ENCODE measurements at places on chromosomes 1 and 21.

DNA sequence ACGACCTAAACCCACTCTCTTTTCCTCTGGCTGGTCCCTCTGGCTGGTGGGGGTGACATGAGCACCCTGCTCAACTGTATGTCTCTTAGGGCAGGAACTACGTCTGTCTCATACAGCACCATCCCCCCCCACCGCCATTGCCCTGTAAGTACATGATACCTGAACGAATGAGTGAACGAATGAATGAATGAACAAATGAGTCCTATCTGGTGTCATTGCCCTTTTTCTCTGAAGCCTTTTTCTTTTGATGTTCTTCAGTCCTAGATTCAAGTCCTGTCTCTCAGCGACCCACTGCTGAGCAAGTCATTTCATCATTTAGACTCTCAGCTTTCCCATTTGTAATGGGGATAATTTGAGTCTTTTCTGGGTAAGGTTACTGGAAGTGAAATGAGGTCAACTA is 10.8 kb downstream of the MATN1 start:
- DNase-seq, result no peak

DNA sequence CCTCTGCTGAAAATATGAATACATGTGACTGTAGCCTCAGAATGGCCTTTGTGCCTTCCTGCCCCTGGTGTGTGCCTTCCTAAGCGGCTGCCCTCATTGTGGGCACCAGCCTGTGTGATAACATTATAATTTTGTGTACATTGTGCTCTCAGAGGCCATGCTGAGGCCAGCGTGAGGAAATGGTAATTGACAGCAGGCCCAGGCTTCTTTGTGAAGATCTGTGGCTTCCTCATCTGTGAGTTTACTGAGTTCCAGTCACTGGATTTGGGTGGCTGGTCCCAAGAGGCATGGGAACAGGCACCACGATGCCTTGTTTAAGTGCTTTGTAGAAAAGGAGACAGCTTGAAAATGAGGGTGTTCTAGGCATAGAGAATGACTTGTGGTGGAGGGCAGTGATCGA is 389.3 kb downstream of the OMA1 start:
- no peak for DNase-seq

DNA sequence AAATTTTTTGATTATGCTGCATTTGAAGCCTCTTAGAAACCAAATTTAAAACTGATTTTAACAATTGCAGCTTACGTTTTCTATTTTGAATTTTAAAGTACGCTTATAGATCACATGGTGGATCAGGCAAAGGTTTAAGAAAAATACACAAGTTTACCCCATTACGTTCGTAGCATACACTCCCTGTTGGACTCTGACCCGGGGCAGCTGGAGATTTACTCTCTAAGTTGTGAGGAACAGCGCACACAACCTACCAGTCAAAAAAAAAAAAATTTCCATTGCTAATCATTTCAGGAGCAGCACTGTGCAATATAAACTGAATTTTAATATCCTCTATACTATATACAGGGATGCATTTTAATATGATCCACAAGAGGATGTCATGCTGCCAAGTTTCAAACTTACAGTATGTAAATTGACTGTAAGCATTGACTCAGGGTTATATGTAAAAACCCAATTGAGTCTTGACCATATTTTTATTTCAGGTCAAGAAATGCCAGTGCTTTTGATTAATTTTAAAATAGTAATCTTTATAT is 20.4 kb downstream of the CSDE1 start:
- no peak for DNase-seq

DNA sequence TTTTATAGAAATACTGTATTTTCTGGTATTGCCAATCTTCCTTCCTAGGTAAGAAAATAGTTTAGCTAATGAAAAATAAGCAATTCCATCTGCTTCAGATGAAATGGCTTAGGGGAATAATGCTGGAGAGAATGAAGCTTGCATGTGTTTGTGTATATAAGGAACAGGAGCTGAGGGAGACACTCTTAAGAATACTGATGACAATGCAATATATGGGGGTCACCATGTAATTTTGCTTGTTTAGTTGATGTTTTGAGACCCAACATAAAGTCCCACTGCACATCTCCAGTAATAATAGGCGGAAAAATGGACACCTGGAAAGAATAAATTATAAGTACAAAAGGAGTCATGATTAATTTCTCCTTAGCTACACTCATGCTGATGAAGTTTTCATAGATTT is 110.8 kb upstream of the BRINP3 start:
- DNase-seq, result no peak

GRCh38 chr1:13661539-13661938 is 38.4 kb upstream of the PRDM2 start:
- no peak for DNase-seq

GRCh38 chr1:34286511-34286910 is 109.8 kb downstream of the C1orf94 start:
- no peak for DNase-seq

DNA sequence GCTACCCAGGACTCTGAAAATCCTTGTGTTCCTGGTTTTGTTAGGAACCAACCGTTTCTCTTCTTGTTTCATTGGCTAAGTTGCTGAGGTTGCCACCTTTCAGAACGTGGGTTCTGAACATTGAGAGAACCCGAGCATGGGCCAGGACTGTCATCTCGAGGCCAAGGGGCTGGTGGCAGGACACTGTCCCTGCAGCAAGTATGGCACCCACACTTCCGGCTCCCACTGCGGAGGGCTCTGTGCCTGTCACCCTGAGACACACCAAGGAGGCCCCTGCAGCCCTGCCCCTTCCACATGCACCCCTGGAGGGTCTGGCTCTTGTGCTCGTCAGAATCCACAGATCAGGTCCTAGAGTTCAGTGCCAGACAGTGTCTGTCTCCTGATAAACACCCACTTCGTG is 39.1 kb upstream of the LRRC3 start:
- no peak for DNase-seq

GRCh38 chr1:242579528-242580235 is 55.2 kb upstream of the PLD5 start:
- no peak for DNase-seq

GRCh38 chr1:6012529-6013318 is 20.5 kb upstream of the NPHP4 start:
- no peak for DNase-seq

DNA sequence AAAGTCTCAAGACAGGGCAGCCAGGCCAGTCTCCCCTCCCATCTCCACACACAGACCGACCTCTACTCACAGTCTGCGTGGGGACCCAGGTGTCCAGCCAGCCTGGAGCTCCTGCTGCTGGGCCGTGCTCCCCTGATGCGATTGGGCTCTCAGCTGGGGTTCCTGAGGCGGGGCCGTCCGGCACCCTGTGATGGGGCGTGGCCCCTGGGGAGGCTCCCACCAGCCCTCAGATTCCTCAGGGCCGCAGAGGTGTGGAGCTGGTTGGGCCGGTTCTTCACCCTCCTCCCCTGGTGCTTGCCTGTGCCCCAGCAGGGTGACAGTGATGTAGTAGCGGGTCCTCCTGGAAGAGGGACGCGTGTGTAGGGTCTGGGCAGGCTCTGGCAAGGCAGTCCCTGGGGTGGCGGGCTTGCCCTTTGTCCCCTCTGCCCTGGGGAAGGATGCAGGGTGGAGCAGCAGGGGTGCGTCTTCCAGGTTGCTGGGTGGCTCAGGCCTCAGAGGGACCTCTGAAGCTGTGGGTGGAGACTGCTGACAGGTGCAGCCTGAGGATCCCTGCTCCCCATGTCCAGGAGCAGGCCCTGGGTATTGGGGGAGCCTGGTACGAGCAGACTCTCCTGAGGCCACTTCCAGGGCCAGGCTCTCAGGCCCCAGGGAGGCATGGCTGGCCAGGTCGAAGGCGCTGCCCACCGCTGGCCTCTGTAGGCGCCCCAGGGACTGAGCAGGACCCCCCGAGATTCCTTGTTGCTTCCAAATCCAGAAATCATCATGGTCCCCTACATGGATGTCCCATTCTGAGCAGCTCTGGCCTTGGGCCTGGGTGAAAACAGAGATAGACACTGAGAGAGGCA is at the start of gene CRYBG2:
Gene CRYBG2, minus strand, starts transcription at position 155 of the 845 bp plus-strand sequence. CDS start 7,473 bp downstream, outside the sequence.
- DNase-seq, result no peak

GRCh38 chr21:29887313-29888009 is 52.3 kb downstream of the GRIK1 start:
- DNase-seq, result no peak

DNA sequence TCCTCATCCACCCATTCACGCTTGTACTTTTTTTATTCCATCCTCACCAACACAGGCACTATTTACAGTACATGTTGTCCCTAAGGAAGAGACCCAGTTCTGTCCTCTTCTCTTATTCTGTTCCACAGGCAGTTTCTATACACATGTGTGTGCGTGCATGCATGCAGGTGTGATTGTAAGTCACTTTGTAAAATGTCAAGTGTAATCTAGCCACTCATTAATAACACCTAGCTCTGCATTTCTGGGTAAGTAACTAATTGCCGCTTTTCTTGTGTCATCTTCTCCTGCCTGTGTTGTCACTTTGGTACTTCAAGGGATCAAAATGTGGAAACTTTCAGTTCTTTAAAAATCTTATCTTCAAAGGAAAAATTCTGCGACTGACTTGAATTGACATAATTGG is 377.2 kb downstream of the SEC16B start:
- no peak for DNase-seq
